ENCODE measurements at places on chromosomes 2 and 18.

GRCh38 chr18:13558124-13558523, 168.2 kb downstream of the FAM210A start:
- peak; percentile 25 for DNase-seq

- DNase-seq: no peak
Observed at GRCh38 chr2:236971919-236972381, 113.7 kb upstream of the COPS8 start.

DNA sequence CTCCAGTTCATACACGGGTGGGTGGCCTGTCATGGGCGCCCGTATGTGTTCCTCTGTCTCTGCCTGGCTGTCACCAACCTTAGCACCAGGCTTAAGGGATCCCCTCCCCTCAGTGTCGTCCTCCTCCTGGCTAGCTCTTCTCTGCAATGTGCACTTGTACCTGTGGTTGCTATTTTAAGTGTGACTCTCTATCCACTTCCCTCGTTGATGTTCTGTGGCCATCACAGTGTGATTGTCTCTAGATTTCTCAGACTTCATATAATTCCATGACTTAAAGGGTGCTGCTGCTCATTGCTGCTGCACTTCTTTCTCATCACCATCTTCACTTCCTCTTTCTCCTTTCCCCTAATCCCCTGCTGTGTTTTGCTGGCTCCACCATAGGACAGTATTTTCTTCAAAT, 143.4 kb downstream of the EML6 start:
- DNase-seq: no peak

- no peak for DNase-seq
Observed at GRCh38 chr2:127771756-127772155, 39.2 kb downstream of the WDR33 start.

GRCh38 chr18:61606759-61607158, 273.5 kb downstream of the CDH20 start:
- DNase-seq: no peak

GRCh38 chr2:105765415-105766299, 20.9 kb downstream of the NCK2 start:
- DNase-seq: no peak

GRCh38 chr2:138500592-138501424, 762 bp upstream of the SPOPL start:
- peak; percentile 12 for DNase-seq

DNA sequence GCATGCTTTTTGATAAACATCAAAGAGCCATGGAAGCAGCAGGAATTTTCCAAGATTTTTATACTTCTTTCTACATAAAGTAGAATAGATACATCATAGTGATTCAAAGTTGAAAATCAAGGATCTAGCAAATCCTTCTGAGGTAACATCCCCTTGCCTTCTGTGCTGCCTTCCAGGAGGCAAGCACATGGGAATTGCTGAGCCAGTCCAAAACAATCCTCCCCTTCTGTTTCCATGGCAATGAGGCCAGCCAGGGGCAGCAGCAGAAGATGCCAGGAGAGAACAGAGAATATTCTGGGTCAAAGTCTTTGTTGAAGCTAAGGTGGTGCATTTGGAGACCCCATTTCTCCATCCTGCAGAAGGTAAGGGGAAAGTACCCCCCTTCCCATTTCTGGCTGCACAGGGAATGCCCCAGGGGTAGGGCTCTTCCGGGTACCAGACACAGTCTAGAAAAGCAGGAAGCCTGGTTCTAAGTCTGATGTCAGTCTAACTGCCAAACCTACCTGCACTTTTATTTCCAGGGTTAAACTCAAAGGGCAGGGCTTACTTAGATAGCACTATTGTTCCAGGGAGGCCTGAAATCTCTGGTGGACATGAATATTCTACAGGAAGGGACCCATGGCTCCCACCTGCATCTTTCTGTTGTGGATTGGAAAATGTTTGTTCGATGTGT, 22.1 kb downstream of the CENPA start:
- no peak for DNase-seq

- DNase-seq: no peak
Observed at GRCh38 chr18:48693625-48694262, 154.9 kb downstream of the CTIF start.

DNA sequence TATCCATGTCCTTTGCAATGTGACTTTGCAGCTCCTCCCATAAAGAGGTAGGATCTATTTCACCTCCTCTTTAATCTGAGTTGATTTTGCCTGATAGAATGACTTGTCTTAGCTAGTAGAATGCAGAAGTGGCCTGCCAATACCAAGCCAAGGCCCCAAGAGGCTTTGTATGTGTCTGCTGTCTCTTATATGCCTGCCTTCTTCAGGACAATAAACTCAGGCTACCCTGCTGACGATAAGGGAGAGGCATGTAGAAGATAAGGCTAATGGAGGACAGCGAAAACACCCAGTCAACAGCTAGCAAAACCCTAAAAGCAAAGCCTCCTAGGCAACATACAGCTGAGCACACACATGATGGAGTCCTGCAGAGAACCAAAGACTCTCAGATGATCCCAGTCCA, 1.8 kb upstream of the ZC3H8 start:
- no peak for DNase-seq

DNA sequence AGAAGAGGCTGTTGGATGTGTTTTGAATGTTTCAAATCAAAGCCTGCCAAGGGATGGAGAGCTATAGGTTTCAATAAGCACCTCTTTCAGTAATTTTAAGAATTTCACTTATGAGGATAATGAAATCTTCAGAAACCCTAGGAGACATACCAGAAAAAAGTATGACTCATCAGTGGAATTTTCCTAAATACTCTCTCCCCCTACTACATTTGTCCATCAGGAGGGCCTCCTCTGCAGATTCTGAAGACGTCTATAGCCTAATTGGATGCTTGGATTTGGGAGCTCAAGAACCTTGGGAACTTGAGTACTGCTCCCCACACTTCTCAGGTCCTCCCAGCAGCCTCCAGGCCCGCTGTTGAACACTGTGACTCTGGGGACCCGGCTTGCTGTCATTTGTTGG, 374.3 kb downstream of the SLC4A3 start:
- DNase-seq: no peak

DNA sequence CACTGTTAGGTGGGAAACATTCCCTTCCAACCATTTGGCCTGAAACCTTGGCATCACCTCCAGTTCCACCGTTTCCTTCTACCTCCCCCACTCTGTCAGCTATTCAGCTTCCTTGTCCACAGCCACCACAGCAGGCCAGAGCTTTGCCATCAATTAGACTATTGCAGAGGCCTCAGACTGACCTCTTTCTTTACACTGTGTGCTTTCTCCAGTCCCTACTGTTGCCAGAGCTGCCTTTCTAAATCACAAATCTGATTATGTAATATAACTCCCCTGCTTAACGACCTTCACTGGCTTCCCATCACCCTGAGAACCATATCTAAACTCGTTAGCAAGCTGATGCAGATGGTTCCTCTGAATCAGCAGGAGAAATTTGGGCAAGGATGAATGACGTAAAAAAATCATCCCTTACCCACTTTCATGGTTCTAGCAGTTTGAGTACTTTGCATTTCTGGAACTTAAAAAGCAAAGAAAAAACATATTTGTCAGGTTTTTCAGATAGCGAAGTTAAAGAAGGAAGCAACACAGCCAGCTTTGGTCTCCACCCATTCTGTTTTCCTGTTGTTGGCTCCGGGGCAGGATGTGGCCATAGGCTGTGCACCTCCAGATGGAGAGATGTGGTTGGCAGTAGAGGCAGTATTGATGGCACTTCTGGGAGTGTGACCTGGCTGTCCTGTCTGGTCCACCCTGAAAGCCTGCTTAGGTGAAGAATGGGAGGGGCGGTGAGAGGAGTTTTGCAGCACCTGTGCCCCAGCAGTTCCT, 422.1 kb downstream of the PARD3B start:
- peak; percentile 18 for DNase-seq

DNA sequence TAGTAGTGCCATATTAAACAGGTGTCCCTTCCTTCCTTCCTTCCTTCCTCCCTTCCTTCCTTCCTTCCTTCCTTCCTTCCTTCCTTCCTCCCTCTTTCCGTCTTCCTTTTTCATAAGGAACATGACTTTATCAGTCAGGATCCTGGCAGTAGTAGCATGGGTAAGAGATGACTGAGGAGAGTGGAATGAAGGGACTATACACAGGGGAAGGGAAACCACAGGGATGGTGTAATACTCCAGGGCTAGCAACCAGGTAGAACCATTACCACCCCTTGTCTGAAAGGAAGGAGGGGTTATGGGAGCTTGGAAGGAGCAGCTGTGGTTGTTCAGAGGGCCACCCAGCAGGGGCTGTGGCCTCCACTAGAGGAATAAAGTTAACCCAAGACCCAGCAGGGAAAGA, 23.2 kb upstream of the KDM3A start:
- no peak for DNase-seq

DNA sequence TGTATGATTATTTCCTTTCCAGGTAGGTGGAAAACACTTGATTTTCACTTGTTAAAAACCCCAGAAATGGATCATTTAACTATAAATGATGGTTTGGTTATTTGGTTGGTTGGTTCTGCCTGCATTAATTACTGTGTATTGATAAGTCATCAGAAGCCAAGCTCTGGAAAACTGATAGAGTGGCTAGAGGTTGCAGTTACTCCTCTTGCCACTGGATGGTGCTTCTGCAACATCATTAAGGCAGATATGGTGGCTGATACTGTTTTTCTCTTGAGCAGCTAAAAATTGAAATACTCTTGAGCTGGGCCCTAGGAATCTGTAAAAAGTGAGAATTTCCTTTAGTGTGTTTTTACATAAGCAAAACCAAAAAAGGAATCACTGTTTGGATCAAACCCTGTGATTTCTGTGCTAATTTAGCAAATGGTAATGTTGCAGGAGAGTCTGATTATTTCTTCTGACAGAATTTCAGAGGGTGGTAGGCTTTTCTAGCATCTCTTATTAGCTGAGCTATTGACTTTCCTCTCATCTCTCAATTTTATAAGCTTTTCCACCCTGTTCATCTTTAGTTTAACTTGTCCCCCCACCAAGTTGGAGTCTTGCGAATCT, 54.3 kb downstream of the RAB10 start:
- DNase-seq: no peak

- DNase-seq: no peak
Observed at GRCh38 chr18:39871961-39872360, 2083.1 kb upstream of the PIK3C3 start.

- DNase-seq: no peak
Observed at GRCh38 chr2:207039225-207039624, 99.9 kb downstream of the CPO start.

DNA sequence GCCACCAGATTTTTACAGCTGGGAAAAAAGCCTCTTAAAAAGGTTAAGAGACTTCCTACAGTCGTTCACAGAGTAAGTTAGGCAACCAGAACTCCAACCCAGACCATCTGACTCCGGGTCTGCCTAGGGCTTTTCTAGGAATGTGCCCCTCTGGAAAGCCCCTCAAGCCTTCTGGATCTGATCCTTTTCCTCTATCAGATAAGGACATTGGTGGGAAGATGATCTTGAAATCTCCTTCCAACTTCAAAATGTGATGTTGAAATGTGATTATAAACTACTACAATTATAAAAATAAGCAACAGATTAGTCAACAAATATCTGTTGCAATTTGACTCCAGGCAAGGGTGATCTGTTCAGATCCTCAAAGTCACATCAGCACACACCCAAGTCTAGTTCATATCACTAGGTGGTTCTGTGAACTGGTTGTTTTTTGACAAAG, 270.4 kb downstream of the ARHGAP15 start:
- no peak for DNase-seq

- no peak for DNase-seq
Observed at GRCh38 chr2:69210385-69210784, 176.6 kb downstream of the GFPT1 start.

DNA sequence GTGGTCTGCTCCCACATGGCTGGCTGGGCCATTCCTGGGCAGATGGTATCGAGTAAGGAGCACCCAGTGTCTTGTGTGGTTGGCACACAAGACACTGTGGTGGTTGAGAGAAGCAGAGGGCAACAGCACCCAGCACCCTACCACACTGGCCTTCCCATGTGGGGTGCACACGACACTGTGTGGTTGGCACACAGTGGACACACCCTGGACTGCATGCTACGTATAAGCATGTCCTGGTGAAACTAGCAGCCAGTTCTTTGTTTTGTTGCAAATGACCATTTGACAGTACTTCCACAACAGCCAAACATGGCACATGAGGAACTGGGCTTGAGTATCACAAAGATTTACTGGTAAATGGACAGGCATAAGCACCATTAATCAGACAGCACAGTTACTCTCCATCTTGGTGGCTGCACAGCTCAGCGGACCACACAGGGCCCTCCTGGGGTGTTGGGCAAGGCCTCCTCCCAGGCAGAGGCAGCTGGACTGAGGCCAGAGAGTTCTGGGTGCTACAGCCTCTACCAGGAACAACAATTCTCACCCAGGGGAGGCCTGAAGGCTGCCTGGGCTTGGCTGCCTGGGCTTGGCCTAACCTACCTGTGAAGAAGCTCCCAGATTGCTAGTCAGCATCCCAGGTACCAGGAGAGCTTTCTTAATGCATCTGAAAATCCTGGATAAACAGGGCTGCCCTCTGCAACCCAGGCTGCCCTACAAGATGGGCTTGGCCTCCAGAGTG, 59.3 kb upstream of the ALPP start:
- DNase-seq: no peak

DNA sequence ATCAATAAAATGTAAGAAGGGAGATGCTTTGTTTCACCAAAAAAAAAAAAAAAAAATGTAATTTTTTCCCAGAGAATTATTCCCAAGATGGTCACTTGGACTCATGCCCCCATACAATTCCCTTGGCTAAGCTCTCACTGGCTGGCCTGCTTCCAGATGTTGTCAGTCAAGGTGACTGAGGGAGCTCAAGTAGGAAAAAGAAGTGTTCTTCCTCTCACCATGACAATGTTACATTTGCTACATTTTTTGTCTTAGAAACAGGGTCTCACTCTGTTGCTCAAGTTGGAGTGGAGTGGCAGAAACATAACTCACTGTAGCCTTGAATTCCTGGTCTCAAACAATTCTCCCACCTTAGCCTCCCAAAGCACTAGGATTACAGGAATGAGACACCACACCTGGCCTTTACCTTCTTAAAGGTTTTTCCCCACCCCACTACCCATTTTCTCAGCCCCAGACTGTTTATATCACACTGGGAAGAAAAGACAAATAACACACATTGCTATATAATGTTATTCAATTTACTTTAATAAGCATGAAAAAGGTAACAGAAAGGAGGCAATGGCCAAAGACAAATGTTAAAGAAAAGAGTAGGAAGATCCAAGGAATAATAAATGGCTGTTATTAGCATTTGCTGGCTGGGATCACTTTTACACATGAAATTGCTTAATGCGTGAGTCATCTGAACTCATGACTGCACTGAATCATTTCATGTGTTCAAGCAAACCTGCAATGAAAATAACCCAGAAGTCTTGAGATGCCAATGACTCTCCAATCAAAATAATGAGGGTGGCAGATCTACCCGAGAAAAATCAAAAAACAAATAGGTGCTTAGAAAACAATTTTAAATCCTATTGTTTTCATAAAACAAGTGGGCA, 45.2 kb downstream of the ACVR1 start:
- DNase-seq: no peak

- no peak for DNase-seq
Observed at GRCh38 chr2:158221063-158222020, 119.7 kb downstream of the UPP2 start.

DNA sequence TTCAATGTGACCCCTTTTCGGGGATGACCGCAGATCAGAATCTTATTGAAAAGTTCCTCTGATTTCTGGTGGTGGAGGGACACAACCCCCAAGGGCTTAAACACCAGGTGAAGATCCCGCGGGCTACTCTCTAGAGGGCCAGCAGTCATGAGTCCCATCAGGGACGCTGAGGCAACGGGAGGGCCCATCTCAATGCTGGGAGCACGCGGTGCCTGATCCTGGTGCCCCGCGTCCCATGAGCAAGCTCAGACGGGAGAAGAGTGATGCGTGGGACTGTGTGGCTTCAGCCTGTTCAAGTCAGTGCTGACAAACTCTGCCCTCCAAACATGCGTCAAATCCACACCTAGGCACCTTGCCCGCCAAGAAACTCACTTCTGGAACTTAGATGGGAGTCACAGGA, 224.9 kb downstream of the TWIST2 start:
- DNase-seq: no peak

All from activated naive CD4-positive, alpha-beta T cell treated with anti-CD3 and anti-CD28 coated beads, Interleukin-2, amount 50 U/mL, for 16 hours (primary cell).